ENCODE measurements at places on chromosomes 12 and 14.

GRCh38 chr14:89392181-89392580 is 24.9 kb downstream of the FOXN3 start:
- no peak for DNase-seq

GRCh38 chr12:62438098-62438692 is 28.4 kb upstream of the MON2 start:
- DNase-seq = peak; percentile 53

DNA sequence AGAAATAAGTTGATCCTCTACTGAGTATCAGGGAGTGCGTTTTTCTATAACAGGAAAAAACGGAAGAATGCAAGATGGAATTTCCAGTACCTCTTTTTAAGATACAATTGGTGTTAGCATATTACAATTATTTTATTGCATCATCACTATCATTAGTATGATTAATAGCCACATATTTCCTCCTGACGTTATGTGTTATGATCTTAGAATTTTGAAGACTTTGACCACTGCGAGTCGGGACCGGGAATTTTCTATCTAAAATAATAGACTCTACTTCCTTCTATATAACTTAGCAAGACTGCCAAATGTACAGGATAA is 679 bp upstream of the SAV1 start:
- no peak for DNase-seq

GRCh38 chr12:79206871-79207270 is 342.3 kb downstream of the SYT1 start:
- DNase-seq = no peak

GRCh38 chr14:105476097-105476830 is 1.6 kb downstream of the CRIP2 start:
- DNase-seq = peak; percentile 54

GRCh38 chr12:131210506-131211339 is 257.0 kb downstream of the ADGRD1 start:
- no peak for DNase-seq

DNA sequence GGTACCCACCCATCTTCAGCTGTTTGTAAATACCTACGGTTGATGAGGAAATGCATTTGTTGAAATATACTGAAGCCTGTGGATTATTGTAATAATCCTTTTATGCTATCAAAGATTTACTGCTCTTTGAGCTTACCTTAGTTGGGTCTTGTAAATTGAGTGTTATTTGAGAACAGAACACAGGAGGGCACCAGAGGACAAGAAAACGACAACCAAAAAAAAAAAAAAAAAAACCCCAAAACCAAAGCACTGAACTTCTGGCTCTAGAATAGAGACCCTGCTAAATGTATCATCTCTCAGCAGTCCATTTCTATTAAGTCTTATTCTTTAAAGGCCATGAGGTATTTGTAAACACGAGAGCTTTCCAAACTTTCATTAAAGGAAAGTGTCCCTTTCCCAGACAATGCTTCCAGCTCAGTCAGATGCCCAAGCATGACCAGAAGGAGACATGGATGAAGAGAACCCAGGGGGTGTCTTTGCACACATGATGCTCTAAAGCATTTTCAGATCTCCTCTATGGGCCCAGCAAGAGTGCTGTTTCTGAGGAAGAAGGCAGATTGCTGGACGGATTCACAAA is 763.9 kb downstream of the NRXN3 start:
- no peak for DNase-seq

DNA sequence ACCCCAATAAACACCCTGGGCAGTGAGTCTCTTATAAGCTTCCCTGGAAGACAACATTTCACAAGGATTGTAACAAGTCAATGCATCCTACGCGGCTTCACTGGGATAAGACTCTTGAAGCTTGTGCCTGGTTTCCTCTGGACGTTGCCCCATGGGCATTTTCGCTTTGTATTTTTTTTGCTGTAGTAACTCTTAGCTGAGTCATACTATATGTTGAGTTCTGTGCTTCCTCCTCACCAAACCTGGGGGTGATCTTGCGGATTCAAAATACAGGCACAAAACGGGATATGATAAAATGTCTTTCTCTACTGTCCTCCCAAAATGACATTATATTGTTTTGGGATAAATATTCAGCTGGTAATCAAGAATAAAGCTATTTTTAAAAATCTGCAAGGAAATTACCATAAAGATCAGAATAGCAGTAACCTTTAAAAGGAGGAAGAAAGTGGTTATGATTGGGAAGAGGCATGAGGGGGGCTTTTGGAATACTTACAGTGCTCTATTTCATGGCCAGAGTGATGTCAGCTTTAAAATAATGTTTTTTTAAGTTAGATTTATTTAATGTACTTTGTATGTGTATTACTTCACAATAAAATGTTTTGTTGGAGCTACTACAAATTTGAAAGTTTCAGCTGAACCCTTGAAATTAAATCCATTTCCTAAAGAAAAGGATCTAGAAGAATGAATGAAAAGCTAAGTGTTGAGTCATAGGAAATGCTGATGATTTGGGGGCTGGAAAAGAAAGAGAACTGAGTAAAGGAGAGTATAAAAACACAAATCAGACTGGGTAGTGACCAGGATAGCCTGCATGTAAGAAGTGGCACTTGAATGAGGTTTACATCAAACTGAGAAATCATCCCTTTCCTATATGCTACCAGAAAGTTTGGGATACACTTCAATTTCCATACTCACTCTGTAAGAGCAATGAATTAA is 14.7 kb downstream of the BTBD7 start:
- DNase-seq = no peak

DNA sequence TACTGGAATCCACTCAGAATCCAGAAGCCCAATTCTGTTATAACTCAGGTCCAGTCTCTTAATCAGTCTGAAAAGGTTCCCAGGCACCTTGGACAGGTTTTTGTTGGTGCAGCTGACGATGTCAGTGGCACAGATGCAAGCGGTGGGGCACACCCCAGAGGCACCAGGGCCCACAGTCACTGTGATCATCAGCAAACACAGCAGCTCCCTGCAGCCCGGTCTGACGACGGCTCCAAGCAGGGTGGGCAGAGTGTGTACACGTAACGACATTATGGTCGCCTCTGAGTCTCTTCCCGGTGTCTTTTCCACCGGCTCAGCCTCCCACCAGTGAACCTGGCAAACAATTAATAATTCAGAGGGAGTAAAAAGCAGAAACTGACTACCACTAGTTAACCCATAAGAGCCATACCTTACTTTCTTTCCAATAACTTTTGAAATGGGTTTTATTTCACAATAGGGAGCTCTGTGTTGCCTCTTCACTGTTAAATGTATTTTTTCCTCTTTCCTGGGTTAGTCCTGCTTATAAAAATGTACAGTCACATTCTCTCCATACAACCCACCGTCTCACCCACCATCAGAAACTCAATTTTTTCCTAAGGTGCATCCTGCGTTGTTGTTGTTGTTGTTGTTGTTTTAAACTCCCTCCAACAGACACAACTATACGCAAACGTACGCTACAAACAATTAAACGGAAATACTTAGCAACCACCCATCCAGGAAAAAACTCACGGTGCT is 521 bp upstream of the PCED1B start:
- no peak for DNase-seq

DNA sequence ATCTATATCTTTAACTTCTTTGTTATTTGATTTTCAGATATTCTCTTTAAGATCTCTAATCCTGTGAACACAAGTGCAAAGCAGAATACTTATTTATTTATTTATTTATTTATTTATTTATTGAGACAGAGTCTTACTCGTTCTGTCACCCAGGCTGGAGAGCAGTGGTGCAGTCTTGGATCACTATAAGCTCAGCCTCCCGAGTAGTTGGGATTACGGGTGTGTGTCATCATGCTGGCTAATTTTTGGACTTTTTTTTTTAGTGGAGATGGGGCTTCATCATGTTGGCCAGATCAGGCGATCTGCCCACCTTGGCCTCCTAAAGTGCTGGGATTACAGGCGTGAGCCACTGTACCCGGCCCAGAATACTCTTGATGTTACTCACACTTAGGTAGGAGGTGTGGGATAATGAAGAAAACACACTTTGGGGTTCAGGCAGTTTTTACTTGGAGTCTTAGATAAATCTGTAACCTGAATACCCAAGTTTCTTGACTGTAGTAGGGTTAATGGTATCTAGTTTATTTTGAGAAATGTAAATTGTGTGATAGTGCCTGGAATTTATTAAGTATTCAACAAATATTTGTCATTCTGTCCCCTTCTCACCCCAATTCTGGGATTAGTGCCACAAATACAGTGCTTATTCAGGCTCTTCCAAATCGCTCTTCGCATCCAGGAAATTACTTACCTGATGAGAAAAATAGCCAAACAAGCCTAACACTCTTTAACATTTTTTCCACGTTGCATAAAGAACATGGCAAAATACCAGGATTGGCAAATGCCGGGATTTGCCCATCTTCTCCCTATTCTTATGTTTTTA is 33.0 kb downstream of the METAP2 start:
- DNase-seq = no peak

DNA sequence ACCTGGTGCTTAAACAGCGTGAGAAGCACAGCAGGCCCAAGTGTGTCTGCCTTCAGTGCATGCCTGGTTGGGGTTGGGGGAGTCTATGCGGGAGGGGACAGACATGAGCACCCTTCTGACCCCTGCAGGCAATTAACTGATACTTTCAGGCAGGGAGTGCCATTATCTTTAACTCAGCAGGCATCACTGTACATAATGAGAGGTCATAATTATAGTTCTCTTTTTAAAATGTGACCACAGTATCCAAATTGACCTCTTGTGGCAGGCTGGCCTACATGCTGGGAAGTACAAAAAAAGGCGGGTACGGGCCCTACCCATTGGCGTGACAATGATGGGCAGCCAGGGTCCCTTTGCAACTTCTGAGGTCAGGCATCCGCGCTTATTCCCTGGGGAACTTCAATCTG is 209.1 kb downstream of the FOXN3 start:
- no peak for DNase-seq

DNA sequence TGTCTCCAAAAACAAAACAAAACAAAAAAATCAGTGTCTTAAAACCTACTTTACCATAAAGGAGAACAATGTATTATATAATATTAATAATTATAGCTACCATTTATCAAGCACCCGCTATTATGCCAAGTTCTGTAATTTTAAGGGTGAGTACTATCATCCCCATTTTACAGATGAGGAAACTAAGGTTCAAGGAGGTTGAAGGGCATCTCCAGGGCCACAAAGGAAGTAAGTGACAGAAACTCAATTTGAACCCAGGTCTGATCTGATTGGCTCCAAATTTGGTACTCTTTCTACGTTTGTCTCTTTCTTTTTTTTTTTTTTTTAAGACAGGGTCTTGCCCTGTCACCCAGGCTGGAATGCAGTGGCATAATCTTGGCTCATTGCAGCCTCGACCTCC is 115.4 kb downstream of the BCAT1 start:
- DNase-seq = no peak

- no peak for DNase-seq
These were observed 592 bp upstream of the KCNK10 start for GRCh38 chr14:88323523-88324199.

DNA sequence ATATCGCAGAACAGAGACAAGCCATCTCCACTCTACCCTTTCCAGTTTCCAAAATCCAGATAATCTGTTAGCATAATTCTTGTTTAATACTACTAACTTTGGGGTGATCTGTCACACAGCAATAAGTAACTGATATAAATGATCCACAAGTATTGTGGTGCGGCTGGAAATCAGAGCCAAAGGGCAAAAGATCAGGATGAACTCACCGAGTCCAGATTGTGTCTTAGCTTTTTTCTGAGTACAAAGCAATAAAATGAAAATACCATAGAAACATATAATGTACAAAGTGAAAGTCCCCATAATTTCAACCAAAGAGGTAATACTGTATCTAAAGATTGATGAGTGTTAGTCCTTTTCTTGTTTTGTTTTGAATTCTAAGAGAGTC is 17.4 kb downstream of the HECTD1 start:
- no peak for DNase-seq

DNA sequence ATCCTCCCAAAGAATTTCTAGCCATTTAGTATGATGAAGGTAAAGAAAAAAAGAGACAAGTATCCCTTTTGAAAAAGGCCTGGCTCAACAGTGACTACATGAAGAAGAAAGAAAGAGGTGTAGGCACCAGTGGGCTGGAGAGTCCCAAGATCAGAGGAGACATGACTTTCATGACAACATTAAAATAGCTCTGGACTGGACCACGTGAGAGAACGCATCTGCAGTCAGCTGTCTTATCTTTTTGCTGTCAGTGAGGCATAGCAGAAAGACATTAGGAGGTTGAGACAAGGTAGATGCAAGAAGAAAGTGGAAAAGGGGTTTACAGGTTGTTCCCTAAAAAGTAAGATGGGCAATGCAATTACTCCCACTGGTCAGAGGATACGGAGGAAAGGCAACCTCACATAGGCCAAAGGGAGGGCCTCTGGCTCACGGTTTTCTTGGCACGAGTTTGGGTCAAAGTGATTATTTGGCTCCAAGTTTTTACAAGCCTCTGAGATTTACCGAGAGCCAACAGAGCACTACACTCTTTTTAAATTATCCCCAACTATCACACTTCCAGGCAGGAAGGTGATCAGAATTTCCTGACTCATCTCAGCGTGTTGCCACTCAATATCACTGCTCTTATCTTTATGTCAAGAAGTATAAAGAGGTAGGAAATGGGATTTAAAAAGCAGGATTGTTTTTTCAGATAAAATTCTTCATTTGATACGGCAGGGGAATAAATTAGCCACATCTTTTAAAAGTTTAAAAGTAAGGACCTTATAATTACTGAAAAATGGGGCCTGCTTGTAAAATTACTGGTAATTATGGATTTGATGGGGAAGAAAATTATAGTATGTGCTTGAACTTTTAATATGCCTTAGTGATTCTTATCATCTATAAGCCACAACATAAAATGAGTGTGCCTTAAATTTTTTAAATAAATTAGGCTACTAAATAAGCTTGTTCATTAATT is 29.2 kb downstream of the TMTC1 start:
- DNase-seq = no peak

- peak; percentile 75 for DNase-seq
These were observed 25.5 kb downstream of the SCARB1 start for GRCh38 chr12:124837958-124838803.

- DNase-seq = no peak
These were observed 96.8 kb downstream of the SRGAP1 start for GRCh38 chr12:63941166-63941800.

- DNase-seq = no peak
These were observed 13.3 kb downstream of the SLCO1B1 start for GRCh38 chr12:21144309-21144708.

DNA sequence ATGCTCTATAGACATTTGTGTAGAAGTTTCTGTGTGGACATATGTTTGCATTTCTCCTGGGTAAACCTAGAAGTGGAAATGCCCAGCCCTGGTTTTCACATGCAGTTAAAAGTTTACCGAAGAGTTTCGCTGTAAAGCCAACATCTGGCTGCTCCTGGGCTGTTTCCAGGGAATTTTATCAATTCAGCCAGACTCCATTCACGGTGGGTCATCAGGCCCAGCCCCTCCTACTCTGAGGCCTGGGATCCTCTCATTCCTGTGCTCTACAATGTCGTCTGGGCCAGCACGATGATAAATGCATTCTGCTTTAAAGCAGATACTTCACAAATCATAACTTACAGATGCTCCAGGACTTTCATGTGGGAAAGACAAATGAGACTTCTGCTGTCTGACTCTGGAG is 7.1 kb downstream of the NUAK1 start:
- no peak for DNase-seq

GRCh38 chr14:94079891-94080620 is 946 bp downstream of the DDX24 start:
- DNase-seq = peak; percentile 34

- no peak for DNase-seq
These were observed 51.5 kb downstream of the GTF2A1 start for GRCh38 chr14:81169267-81169666.

Data from NCI-H446 (cell line).